Nucleus accumbens (tissue), 56 donors: ENCODE measurements at places on chromosomes 16 and 17.
A peak's percentile ranks its signal among the peaks of the same experiment; 100 is the strongest.

- DNase-seq, result no peak
These were observed 15.6 kb upstream of the UTP6 start for GRCh38 chr17:31917065-31917529.

DNA sequence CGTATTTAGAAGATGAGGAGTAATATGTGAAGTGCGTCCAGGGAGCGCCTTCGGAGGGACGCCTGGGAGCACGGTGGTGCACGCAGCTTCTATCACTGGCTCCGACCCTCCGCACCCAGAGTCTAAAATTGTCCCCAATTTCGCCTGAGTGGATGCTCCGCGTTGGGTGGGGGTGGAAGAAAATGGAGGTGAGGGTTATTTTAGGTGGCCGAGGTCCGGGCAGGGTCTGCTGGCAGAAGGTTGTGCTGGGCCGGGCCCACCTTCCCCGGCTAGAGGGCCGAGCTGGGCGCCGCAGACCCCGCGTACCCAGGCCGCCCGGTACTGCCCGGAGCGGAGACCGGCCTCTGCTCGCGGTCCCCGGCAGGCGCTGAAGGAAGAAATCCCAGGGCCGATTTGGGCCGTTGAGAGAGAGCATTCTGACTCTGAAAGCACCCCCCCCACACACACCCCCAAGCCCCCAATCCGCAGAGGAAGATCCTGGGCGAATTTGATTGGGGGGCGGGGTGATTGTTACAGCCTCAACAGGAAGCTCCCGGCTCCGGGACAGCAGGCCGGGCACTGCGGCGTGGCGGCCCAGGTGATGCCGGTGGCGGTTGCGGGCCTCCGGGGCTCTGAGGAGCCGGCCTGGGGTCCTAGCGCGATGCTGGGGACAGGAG lies 3.0 kb downstream of the BAHCC1 start:
- no peak for DNase-seq

DNA sequence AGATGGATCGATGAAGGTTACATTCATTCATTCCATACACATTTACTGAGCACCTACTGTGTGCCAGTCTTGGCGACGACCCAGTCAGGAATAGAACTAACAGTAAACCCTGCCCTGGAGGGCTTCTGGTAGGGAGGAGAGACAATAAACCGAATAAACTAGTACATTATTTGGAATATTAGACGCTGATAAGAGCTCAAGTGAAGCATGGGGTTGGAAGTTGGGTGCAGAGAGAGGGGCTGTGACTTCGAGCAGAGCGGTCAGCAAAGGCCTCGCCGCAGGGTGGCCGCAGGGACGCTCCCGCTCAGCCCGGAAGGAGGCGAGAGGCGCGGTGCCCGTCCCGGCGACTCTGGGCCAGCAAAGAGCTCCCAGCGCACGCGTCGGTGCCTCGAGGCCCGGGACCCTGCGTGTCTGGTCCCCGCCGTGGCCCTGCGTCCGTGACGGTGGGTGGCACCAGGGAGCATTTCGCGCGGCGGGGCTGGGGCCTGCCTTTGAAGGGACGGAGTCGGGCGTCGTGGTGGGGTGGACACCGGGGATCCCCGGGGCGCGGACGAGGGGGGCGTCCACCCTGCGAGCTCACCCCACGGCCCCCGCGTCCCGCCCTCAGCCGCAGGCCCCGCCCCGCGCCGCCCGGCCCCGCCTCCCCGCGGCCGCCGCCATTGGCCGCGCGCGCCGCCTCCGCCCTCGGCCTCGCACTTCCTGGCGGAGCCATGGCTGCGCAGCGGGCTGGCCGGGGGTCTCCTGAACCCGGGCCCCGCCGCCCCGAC lies at the start of gene KLHL36:
KLHL36 (plus strand) TSS at position 684 of the 767 bp plus-strand sequence. CDS start 2,357 bp downstream, outside the sequence.
- peak; percentile 28 for DNase-seq

- DNase-seq, result no peak
These were observed 765 bp upstream of the ADORA2B start for GRCh38 chr17:15943971-15944758.

GRCh38 chr17:34739386-34739785 lies 160.0 kb downstream of the TMEM132E start:
- no peak for DNase-seq

- DNase-seq, result peak; percentile 88
These were observed 1.6 kb downstream of the TPPP3 start for GRCh38 chr16:67391424-67392300.

- no peak for DNase-seq
These were observed 22.0 kb upstream of the TAOK1 start for GRCh38 chr17:29368161-29368560.

- DNase-seq, result no peak
These were observed 22.8 kb downstream of the ABCC1 start for GRCh38 chr16:15972046-15972868.
